Stimulated activated CD4-positive, alpha-beta T cell treated with anti-CD3 and anti-CD28 coated beads, Interleukin-15, amount 100 ng/mL, for 1 hour (primary cell): ENCODE measurements at places on chromosomes 6 and 20.

DNA sequence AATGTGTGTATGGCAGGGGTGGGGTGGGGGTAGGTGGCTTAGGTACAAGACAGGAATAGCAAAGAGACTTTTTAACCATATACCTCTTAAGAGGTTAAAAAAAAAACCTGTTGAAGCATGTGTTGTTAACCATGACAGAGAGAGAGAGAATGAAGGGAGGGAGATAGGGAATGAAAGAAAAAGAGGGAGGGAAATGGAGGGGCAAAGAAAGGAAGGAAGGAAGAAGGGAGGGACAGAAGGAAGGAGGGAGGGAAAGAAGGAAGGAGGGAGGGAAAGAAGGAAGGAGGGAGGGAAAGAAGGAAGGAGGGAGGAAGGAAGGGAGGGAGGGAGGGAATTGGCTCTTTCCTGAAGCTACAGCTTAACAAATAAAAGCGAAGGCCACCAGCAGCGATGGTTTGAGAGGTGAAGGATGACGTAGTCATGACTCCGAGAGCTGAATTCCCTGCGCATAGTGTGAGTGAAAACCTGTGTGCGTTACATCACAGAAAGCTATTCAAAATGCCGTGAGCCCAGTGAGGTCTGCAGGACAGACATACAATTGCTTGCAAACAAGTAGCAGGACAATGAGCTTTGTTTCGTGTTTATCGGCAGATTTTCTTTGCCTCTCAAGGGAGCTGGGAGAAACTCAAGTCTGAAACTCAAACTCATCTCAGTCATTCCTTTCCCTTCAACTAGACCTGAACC lies 88.6 kb upstream of the NEDD9 start:
- DNase-seq = no peak

GRCh38 chr6:29005183-29005885 lies at the start of gene ZNF311:
Gene ZNF311, minus strand, starts transcription at chr6:29005315. Its CDS starts 1,361 bp downstream, at chr6:29003954.
- DNase-seq = no peak

DNA sequence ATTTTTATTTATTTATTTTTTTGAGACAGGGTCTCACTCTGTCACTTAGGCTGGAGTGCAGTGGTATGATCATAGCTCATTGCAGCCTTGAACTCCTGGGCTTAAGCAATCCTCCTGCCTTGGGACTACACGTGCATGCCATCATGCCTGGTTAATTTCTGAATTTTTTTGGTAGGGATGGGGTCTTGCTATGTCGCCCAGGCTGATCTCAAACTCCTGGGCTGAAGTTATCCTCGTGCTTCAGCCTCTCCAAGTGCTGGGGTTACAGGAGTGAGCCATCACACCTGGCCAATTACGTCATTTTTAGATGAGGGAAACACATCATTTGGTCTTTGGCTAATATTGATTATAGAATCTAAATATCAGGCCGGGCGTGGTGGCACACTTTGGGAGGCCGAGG lies 32.1 kb downstream of the SOX4 start:
- DNase-seq = no peak

GRCh38 chr6:130365166-130366106 lies at the start of gene TMEM200A:
Gene TMEM200A, plus strand, starts transcription at chr6:130366017. Its CDS starts 74,406 bp downstream, at chr6:130440423.
- peak; percentile 37 for DNase-seq

- DNase-seq = no peak
Measured at GRCh38 chr6:163253556-163254213, 160.8 kb upstream of the QKI start.

DNA sequence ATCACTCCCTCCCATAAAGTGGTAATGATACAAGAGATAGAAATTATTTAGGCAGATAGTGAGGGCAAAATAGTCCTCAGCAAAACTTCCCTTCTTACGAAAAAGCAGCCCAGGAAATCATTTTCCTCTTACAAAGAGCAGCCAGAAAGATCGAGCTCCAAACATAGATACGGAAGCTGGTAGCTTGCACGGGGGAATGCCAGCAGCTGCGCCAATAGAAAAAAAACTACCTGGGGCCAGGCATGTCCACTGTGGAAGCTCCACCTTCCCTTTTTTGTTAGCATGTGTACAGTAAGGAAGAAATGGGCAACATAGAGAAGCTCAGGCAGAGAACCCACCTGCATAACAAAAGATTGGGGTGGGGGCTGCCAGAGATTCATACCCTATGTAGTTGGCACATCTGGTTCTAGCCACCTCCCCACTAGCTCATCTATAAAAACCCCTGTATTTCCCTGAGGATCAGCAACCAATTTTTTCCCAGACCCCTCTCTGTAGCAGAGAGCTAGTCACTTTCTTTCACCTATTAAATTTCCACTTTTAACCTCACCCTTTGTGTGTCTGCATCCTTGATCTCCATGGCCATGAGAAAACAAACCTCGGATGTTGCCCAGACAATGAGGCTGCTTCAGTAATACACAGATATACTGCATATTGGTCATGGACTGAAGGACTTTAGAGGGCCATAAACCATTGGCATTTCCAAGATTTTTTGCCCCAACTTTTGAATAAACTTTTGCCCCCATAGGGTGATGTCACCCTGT lies 52.1 kb downstream of the SOD2 start:
- DNase-seq = no peak
